ENCODE measurements at places on chromosomes 2 and 18. TPM values are rescaled to one million over a fixed set of nuclear protein-coding genes. Genes with fewer than 3 reads are reported as not detected.
A peak's percentile ranks its signal among the peaks of the same experiment; 100 is the strongest.

Gene DPP4
- 0.99 TPM for total RNA-seq

Gene IL1RN
- total RNA-seq: not detected

Gene CREG2
- not detected for total RNA-seq

Gene LONRF2
- 12.5 TPM for total RNA-seq

Gene SDC1
- 53.2 TPM for total RNA-seq

Gene COL4A4
- 2.3 TPM for total RNA-seq

Gene SIX2
- 2.3 TPM for total RNA-seq

Gene CXCR1
- not detected for total RNA-seq

Gene MOB1A
- total RNA-seq: 26.7 TPM

DNA sequence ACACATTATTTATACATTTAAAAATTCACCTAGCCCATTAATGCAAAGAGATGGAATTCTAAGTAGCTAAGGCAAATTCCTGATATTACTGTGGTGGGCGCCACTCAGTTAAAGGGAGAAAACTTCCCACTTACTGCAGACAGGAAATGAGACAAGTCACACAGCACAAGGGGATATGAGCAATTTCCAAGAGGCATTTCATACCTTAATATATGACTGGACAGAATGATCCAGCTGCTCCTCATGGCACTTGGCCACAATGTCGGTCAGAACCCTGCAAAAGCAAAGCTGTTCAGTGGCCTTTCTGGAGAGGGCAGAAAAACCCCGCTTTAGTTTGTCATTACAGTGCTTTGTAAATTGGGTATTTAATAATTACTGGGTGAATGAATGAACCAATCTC lies 121.4 kb upstream of the CCDC195 start:
- no peak overlapping the region for H3K4me3 ChIP-seq
- H3K4me1 ChIP-seq: no peaks in the 10 kb centered on the region
- no peak for DNase-seq
- H3K36me3 ChIP-seq: no peaks in the 10 kb centered on the region
- H3K27me3 ChIP-seq: no peaks in the 10 kb centered on the region
- no peak overlapping the region for H3K27ac ChIP-seq

GRCh38 chr2:231290321-231291015 lies 92.0 kb downstream of the ARMC9 start:
- no peaks in the 10 kb centered on the region for H3K27me3 ChIP-seq
- H3K4me3 ChIP-seq: no peak overlapping the region
- DNase-seq: no peak

- H3K4me3 ChIP-seq: no peak overlapping the region
- no peak for DNase-seq
- H3K27me3 ChIP-seq: no peaks in the 10 kb centered on the region
- H3K36me3 ChIP-seq: no peaks in the 10 kb centered on the region
- no peak overlapping the region for H3K27ac ChIP-seq
These were observed 48.4 kb downstream of the TEX51 start for GRCh38 chr2:126947103-126947429.

DNA sequence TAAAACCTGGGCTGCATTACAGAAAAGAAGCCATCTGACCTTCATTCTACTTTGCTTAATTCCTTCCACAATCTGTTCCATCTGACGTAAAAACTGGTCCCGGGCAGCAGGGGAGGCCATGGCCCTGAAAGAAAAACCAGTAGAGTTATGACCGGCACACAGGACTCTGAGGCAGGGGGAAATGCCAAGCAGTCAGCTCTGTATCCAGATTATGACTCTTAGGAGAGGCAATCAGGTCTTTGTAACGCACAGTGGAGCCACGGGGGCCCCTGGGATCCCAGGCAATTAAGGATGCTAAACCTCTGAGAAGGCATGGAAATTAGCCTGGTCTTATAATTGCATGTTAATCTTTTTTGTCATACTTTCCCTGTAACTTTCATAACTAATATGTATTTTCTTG lies 78.4 kb downstream of the CCDC93 start:
- no peak for DNase-seq
- no peaks in the 10 kb centered on the region for H3K27me3 ChIP-seq
- no peak overlapping the region for H3K4me3 ChIP-seq
- no peaks in the 10 kb centered on the region for H3K4me1 ChIP-seq
- H3K27ac ChIP-seq: no peak overlapping the region

GRCh38 chr2:197247083-197247482 lies 63.5 kb downstream of the ANKRD44 start:
- no peak overlapping the region for H3K4me3 ChIP-seq
- H3K36me3 ChIP-seq: no peaks in the 10 kb centered on the region
- no peak overlapping the region for H3K27ac ChIP-seq
- no peaks in the 10 kb centered on the region for H3K27me3 ChIP-seq
- no peak for DNase-seq
- H3K4me1 ChIP-seq: no peaks in the 10 kb centered on the region

DNA sequence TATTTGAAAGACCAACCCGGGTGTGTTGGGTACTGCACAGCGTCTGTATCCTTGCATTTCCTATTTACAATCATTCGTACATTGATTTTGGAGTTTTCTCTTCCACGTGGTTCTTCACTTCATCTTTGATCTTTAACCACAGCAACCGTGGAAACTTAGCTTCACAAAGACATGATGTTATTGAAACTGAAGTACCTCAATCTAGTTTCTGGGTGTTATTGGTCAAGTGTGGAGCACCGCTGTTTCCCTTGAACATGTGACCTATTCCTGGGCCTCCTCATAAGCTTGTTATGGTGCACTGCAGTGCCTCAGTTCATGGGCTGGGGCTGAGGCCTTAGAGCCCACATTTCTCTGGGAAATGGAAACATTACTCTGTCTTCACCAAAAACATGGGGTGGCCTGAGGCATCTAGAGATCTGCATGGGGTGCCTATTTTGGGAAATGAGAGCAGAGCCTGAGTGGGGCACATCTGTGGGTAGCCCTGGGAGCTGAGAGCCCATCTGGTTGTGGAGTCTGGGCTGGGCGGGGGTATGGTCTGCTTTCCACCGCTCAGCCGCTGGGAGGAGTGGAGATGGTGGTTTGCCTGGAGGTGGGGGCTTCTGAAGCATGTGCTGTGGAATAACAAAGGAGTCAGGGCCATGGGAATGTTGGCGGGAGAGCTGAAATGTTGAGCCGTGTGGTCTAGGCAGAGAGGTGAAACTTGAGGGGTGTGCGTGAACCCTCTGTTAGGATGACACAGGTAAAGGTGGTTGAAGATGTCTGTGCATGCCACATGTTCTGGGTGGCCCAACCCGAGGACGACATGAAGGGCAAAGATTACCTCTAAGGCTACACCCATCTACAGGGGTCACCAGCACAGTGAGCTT lies 37.4 kb downstream of the ZNF236 start:
- no peak for DNase-seq
- H3K4me3 ChIP-seq: no peak overlapping the region
- no peaks in the 10 kb centered on the region for H3K36me3 ChIP-seq
- H3K4me1 ChIP-seq: peaks cover 7% of the 10 kb centered on the region
- H3K27me3 ChIP-seq: no peaks in the 10 kb centered on the region
- no peak overlapping the region for H3K27ac ChIP-seq

GRCh38 chr2:135954020-135954601 lies 31.3 kb downstream of the DARS1 start:
- no peak for DNase-seq
- H3K27ac ChIP-seq: no peak overlapping the region
- no peaks in the 10 kb centered on the region for H3K36me3 ChIP-seq
- no peak overlapping the region for H3K4me3 ChIP-seq
- peaks cover 12% of the 10 kb centered on the region for H3K4me1 ChIP-seq

GRCh38 chr2:208192611-208193236 lies 2.9 kb upstream of the C2orf80 start:
- H3K27me3 ChIP-seq: no peaks in the 10 kb centered on the region
- no peaks in the 10 kb centered on the region for H3K4me1 ChIP-seq
- DNase-seq: no peak
- no peaks in the 10 kb centered on the region for H3K36me3 ChIP-seq
- no peak overlapping the region for H3K4me3 ChIP-seq

GRCh38 chr2:214489702-214490101 lies 78.8 kb downstream of the VWC2L start:
- H3K4me3 ChIP-seq: no peak overlapping the region
- no peak for DNase-seq
- H3K36me3 ChIP-seq: no peaks in the 10 kb centered on the region
- no peak overlapping the region for H3K27ac ChIP-seq
- no peaks in the 10 kb centered on the region for H3K27me3 ChIP-seq

DNA sequence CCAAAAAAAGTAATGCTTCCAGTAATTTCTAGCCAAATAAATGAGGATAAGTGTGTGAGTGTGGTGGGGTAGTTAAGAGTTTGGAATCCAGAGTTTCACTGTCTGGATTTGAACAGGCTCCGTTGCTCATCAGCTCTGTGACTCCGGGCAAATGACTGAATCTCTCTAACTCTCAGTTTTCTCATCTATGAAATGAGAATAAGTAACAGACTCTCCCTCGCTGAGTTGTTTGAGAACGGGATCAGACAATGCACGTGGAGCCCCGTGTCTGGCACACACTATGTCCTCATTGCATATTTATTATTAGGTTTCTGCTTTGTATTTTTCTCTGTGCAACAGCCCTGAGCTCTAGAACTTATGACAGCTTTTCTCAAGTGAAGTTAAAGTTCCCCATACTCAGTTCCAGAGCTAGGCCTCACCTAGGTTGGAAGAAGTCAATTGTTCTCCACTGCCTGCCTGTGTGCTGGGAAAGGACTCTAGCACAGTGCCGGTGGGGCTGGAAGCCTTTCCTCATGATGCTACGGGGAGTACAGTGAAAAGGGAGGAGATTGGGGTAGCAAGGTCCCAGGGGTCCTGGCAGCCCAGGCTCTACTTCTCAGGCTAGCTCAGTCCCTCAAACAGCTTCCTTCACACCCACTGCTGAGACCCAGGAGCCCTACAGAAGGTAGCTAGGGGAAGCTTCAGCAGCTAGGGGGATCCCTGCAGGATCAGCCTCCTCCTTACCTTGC lies 1.7 kb upstream of the ICOS start:
- H3K4me1 ChIP-seq: no peaks in the 10 kb centered on the region
- H3K4me3 ChIP-seq: no peak overlapping the region
- no peaks in the 10 kb centered on the region for H3K36me3 ChIP-seq
- no peak for DNase-seq
- no peak overlapping the region for H3K27ac ChIP-seq

- H3K27me3 ChIP-seq: no peaks in the 10 kb centered on the region
- H3K36me3 ChIP-seq: no peaks in the 10 kb centered on the region
- H3K4me1 ChIP-seq: no peaks in the 10 kb centered on the region
- no peak overlapping the region for H3K4me3 ChIP-seq
- no peak overlapping the region for H3K27ac ChIP-seq
- DNase-seq: no peak
These were observed 28.9 kb upstream of the ACTR2 start for GRCh38 chr2:65198737-65199136.

- no peaks in the 10 kb centered on the region for H3K27me3 ChIP-seq
- no peak overlapping the region for H3K27ac ChIP-seq
- DNase-seq: no peak
- H3K4me3 ChIP-seq: no peak overlapping the region
- no peaks in the 10 kb centered on the region for H3K4me1 ChIP-seq
These were observed 67.4 kb downstream of the TPO start for GRCh38 chr2:1480671-1481076.

- H3K27me3 ChIP-seq: no peaks in the 10 kb centered on the region
- H3K4me1 ChIP-seq: no peaks in the 10 kb centered on the region
- peak overlapping the region; percentile 18 for H3K27ac ChIP-seq
- no peak overlapping the region for H3K4me3 ChIP-seq
These were observed 94.1 kb downstream of the ANKRD44 start for GRCh38 chr2:197216361-197216979.

- H3K4me1 ChIP-seq: peaks cover 36% of the 10 kb centered on the region
- no peak overlapping the region for H3K27ac ChIP-seq
- DNase-seq: no peak
- no peaks in the 10 kb centered on the region for H3K36me3 ChIP-seq
- H3K4me3 ChIP-seq: no peak overlapping the region
- no peaks in the 10 kb centered on the region for H3K27me3 ChIP-seq
These were observed 220.2 kb upstream of the SMAD7 start for GRCh38 chr18:49170925-49171505.

DNA sequence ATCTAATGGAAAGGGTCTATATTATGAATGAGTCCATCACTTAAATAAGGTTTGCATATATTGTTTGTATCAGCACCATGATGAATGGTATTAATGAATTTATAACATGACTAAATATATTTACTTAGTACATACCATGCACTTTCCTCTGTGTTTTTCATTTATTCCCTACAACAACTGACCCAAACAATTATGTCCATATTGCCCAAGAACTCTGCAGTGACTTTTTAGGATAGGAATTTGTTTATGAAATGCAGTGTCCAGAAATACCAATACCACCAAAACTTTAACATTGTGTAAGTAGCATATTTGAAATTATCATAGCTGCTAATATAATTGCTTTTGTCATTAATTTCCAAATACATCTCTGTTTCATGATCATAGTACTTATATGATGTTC lies 119.7 kb downstream of the WDR7 start:
- H3K27me3 ChIP-seq: no peaks in the 10 kb centered on the region
- DNase-seq: no peak

GRCh38 chr18:80074697-80075096 lies 34.4 kb upstream of the ADNP2 start:
- no peak for DNase-seq
- no peak overlapping the region for H3K27ac ChIP-seq
- no peaks in the 10 kb centered on the region for H3K36me3 ChIP-seq
- H3K27me3 ChIP-seq: no peaks in the 10 kb centered on the region
- H3K4me3 ChIP-seq: no peak overlapping the region

GRCh38 chr2:10036095-10036884 lies 7.1 kb upstream of the KLF11 start:
- H3K4me3 ChIP-seq: no peak overlapping the region
- H3K27ac ChIP-seq: peak overlapping the region; percentile 86
- H3K4me1 ChIP-seq: peaks cover 48% of the 10 kb centered on the region
- peak; percentile 92 for DNase-seq

GRCh38 chr2:143401861-143402260 lies 272.6 kb downstream of the ARHGAP15 start:
- no peak overlapping the region for H3K27ac ChIP-seq
- no peak for DNase-seq
- no peaks in the 10 kb centered on the region for H3K4me1 ChIP-seq
- H3K36me3 ChIP-seq: no peaks in the 10 kb centered on the region
- no peaks in the 10 kb centered on the region for H3K27me3 ChIP-seq

DNA sequence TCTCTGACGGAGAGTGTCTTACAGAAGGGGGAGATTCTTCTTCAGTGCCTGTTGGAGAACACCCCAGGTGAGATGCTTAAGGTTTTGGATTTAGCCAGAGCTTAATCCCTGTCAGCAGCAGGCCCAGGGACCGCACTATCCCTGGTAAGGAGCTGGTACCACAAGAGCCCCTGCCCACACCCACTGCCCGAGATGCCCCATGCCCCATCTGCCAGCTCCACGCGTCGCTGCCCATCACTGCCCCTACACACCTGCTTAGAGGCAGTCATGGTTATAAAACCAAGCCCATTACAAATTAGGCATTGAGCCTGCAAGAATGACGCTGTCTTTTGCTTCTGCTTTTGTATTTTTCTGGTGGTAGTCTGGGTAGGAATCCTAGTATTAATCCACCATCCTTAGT lies 21.7 kb downstream of the CEP68 start:
- H3K4me1 ChIP-seq: peaks cover 15% of the 10 kb centered on the region
- no peak overlapping the region for H3K4me3 ChIP-seq
- H3K36me3 ChIP-seq: peaks cover 15% of the 10 kb centered on the region
- DNase-seq: no peak
- H3K27ac ChIP-seq: no peak overlapping the region
- no peaks in the 10 kb centered on the region for H3K27me3 ChIP-seq

All from body of pancreas (tissue), 4 donors.